ENCODE measurements at places on chromosomes 16 and 17. TPM values are rescaled to one million over a fixed set of nuclear protein-coding genes. Genes with fewer than 3 reads are reported as not detected.

PPY gene
- total RNA-seq = not detected

SCN4A gene
- total RNA-seq = not detected

TEKT3 gene
- total RNA-seq = not detected

CEP20 gene
- 67.2 TPM for total RNA-seq

FLII gene
- total RNA-seq = 352 TPM

SULT1A2 gene
- total RNA-seq = 0.58 TPM

SMPD3 gene
- 0.58 TPM for total RNA-seq

LDAF1 gene
- total RNA-seq = 54.4 TPM

CEP131 gene
- 16.5 TPM for total RNA-seq

SPEM3 gene
- total RNA-seq = not detected

C16orf89 gene
- 0.29 TPM for total RNA-seq

RHBDL3 gene
- total RNA-seq = under 0.01 TPM

ASGR2 gene
- not detected for total RNA-seq

HBA2 gene
- not detected for total RNA-seq

SOX8 gene
- under 0.01 TPM for total RNA-seq

MYH13 gene
- total RNA-seq = not detected

SPATA32 gene
- not detected for total RNA-seq

FAM83G gene
- 13.8 TPM for total RNA-seq

SLC22A31 gene
- total RNA-seq = 0.58 TPM

Measured in myometrial cell (primary cell).